ENCODE measurements at places on chromosomes 13 and 19.

- peak; percentile 76 for DNase-seq
Measured at GRCh38 chr13:24254146-24254841, 55.1 kb upstream of the C1QTNF9 start.

- no peak for DNase-seq
Measured at GRCh38 chr13:99738626-99739025, 232.9 kb downstream of the ZIC5 start.

- DNase-seq = peak; percentile 53
Measured at GRCh38 chr19:10339380-10339960, at the start of gene ICAM3. ICAM3 (minus strand) TSS chr19:10339624; CDS start chr19:10339614, 10 bp downstream.

GRCh38 chr19:6086068-6086788 is 24.1 kb downstream of the RFX2 start:
- DNase-seq = no peak

GRCh38 chr19:56333506-56333905 is 18.9 kb upstream of the ZSCAN5A start:
- no peak for DNase-seq

DNA sequence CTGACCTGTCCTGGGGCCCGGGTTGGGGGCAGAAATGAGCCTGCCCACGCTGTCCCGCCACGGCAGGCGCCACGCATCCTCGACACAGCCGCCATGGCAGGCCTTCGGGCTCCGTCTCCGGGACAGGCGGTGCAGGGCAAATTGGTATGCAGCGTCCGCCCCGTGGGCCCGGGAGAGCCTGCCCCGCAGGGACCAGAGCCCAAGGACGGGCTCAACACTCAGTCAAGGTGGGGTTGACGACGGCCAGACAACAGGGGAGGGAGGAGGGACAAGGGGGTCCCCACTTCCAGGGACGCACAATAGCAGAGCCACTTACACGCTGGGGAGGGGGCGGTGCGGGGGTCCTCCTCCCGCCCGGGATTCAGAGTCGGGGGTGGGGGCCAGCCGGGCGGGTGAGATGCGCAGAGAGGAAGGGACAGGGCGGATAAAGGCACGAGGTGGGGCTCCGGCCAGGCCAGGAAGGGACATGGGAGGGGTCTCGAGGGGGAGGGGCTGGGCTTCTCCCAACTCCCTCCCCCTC is 1.2 kb downstream of the CTXN1 start:
- no peak for DNase-seq

DNA sequence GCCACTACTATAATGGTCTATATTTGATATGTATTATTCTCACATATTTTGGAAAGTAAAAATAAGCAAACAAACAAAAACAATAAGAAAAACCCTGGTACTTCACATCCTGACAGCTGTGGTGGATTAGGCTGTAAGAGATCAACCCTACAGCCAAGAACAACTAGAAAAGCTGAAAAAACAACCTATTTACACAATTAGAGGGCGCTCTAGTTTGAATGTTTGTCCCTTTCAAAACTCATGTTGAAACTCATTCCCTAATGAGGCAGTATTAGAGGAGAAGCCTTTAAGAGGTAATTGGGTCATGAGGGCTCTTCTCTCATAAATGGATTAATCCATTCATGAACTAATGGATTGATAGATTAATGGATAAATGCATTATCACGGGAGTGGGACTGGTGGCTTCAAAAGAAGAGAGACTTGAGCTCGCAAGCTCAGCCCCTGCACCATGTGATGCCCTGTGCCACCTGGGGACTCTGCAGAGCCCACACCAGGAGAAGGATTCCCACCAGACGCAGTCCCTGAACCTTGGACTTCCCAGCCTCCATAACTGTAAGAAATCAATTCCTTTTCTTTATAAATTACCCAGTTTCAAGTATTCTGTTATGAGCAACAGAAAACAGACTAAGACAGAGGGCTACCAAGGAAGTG is 733.9 kb upstream of the ARGLU1 start:
- DNase-seq = no peak

DNA sequence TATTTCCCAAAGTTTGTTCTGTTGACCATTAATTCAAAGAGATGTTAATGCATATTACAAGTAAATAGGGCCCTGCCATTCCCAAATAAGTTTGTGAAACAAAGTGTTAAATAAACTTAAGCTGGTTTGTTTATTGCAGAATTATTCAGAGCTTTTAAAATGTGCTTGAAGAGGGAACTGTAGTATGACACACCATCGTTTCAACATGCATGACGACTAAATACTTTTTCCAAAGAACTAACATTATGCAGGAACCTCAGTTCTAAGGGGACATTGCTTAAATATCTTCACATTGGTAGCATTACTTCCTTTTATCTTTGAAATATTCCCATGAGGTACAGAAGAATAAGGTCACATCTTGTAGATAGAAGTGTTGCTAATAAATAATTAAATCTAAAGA is 14.6 kb downstream of the LHFPL6 start:
- DNase-seq = no peak

DNA sequence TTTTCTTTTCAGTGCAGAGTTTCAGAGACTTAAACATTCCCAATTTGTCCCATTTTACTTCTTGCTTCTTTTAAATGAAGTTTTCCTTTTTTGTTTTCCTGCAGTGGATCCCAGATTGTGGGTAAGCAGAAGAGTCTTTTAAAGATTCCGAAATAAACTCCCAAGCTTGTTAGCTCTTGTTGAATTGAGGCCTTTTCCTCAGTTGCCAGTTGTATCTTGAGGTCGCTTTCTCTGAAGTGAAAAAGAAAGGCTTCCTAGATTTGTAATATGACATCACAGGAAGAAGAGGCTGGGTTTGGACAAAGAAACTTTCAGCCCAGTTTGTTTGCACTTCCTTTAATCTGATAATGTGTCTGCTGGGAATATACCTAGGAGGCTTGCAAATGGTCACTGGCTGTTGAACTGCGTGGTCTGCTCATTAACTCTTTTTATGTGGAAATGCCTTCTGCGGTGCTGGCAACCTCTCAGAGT is at the start of gene LPAR6:
TSS of gene LPAR6 (minus strand) at position 233 of the 471 bp plus-strand sequence. CDS start 690 bp downstream, outside the sequence.
- peak; percentile 17 for DNase-seq

- DNase-seq = no peak
Measured at GRCh38 chr19:12687496-12688196, at the start of gene GNG14. GNG14 (plus strand) TSS chr19:12687998; CDS start chr19:12688049, 51 bp downstream.

GRCh38 chr13:42971691-42972347 is 20.2 kb downstream of the EPSTI1 start:
- DNase-seq = no peak

GRCh38 chr13:110419946-110420345 is 112.9 kb downstream of the COL4A2 start:
- DNase-seq = no peak

- no peak for DNase-seq
Measured at GRCh38 chr13:66803808-66804456, 426.2 kb downstream of the PCDH9 start.

DNA sequence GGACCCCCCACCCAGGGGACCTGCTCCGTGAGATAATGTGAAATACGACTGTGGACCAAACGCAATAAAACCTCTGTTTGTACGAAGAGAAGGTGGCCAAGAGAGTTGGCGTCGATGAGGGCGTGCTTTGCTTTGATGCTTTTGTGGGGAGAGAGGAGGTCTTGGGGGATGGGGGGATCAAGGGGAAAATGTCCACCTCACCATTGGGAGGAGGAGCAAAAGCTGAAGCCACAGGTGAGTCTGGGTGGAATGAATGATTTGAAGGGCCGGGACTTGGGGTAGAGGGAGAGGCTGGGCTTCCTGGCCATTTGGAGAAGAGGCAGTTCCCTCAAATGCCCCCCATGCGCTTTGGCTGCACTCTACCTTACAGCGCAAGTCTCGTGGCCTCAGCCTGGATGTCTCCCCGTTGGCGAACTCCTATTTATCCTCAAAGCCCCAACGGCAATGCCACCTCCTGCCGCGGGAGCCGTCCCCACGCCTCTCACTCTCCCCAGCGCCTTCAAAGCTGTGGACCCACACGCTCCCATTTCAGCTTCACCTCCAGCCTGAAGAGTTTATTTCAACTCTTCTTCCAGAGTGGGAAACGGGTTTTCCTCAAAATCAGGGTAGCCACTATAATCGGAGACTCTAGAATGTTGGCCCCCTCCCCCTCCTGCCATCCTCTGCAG is 795 bp upstream of the ABCA7 start:
- DNase-seq = peak; percentile 28

- DNase-seq = no peak
Measured at GRCh38 chr19:55302318-55302703, 18.5 kb downstream of the BRSK1 start.

DNA sequence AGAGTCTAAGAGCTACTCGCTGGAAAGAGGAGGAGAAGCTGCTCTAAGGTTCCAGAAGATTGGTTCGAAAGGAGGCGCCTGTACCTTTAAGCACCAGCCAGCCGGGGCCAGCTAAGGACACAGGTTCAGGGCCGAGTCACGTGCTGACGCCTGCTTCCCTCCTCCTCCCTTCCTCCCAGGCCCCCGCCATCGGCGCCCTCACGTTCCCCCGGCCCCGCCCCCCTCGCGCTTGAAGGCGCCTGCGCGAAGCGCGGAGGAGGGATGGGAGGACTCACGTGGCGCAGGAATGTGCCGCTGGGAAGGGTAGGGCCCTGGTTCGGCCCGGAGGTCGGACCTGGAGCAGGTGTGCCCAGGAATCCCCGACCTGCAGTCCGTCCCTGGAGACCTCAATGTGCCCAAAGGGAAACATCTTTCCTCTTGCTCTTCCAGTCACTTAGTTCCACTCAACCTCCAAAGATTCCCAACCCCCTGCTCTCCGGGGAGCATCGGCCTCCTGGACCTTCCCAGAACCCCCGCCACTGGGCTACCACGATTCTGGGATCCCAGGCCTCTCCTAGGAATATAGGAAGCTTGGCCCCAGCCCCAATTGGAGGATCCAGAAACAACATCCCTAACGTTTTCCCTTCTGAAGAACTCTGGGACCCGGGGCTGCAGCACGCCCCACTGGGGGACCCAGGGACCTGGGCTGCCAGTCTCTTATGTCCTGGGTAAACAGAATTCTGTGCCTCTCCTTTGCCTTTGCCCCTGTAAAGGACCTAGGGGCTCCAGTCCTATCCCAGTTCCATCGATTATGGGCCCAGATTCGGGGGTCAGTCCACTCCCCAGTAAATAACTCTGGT is 2.5 kb downstream of the DBP start:
- peak; percentile 85 for DNase-seq

- no peak for DNase-seq
Measured at GRCh38 chr19:318509-318774, 26.2 kb downstream of the MIER2 start.

DNA sequence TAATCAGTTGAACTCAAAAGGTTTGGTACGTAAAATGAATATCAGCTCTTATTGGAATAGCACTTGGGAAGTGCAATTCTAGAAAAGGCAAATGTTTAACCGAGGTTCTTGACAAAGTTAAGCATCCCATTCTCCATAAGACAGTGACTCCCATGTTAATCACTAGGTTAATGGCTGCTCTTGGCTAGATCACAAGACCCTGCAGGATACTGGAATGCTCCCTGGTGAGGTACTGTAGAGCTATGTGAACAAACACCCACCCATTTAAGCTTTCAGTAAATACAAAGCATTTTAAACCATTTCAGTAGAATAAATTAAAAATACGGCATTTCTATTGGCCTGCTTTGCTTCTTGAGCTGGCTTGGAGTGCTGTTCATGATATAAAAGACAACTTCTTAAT is 56.5 kb downstream of the TDRD3 start:
- DNase-seq = no peak

GRCh38 chr13:49791315-49791710 is 1.2 kb downstream of the KPNA3 start:
- no peak for DNase-seq

DNA sequence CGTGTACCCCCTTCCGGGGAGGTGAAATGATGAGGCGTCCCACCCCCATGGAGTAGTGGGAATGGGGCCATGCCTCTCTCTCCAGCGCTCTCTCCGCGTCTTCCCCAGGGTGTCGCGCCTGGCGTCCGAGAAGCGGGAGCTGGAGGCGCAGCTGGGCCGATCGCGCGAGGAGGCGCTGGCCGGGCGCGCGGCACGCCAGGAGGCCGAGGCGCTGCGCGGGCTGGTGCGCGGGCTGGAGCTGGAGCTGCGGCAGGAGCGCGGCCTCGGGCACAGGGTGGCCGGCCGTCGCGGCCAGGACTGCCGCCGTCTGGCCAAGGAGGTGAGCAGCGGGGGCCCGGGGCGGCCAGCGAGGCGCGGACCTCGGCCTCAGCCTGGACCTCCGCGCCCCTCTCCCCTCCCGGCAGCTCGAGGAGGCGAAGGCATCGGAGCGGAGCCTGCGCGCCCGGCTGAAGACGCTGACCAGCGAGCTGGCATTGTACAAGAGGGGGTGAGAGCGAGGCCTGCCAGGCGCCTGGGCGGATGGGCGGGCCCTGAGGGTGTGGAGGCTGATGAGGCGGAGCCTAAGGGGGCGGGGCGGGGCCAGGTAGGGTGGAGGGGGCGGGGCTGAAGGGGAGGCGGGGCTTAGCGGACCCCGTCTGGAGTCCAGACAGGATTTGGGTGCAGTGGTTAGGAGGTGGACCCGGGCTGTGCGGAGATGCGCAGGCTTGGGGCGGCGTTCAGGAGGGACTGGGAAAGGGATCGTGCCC is 7.7 kb downstream of the PGLYRP1 start:
- DNase-seq = peak; percentile 54

GRCh38 chr19:51427201-51427600 is 9.8 kb upstream of the SIGLEC10 start:
- DNase-seq = no peak

GRCh38 chr19:32675720-32676185 is at the start of gene RGS9BP:
RGS9BP (plus strand) TSS chr19:32675848; CDS start chr19:32676264, 416 bp downstream.
- DNase-seq = no peak

GRCh38 chr13:114142640-114143490 is 10.4 kb upstream of the RASA3 start:
- DNase-seq = peak; percentile 64

DNA sequence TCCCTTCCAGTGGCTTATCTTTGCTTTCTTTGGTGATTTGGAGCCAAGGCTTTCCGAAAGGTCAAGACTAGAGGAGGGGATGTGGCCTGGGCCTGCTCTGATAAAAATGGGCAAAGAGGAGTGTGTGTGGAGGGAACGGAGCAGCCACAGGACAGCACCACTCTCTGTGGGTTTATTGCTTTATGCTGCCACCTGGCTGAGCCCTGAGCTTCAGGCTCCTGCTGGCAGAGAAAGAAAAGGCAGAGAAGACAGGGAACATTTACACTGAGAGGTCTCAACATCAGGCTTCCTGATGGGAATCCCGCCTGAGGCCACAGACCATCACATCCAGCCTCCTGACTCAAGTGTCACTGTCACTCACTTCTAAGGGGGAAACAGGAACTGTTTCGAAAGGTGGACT is 9.2 kb upstream of the GSX1 start:
- DNase-seq = no peak

GRCh38 chr19:50255115-50255514 is 51.7 kb downstream of the MYH14 start:
- no peak for DNase-seq

- no peak for DNase-seq
Measured at GRCh38 chr19:16645140-16645539, 14.8 kb downstream of the SMIM7 start.

- no peak for DNase-seq
Measured at GRCh38 chr13:74073274-74073673, 60.9 kb downstream of the KLF12 start.

- DNase-seq = peak; percentile 64
Measured at GRCh38 chr19:35741203-35741515, 1.1 kb downstream of the IGFLR1 start.

DNA sequence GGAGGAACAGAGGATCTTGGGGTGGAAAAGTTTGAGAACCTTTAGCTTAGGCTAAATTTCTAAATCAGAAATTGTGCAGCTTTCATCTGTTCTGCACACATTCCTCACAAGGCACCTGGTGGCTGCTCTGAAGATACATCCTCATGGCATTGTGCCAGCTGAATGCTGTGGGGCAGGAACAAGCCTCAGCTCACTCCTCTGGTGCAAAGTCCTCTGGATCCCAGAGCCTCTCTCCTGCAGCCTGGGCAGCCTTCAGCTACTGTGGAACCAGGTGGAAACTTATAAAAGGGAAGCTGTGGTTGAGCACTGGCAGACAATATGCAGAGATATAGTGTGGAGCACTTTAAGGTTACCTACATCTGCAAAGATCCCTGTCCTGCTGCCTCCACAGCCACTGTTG is 72.3 kb downstream of the KCTD12 start:
- DNase-seq = no peak

Measured in stimulated activated naive CD4-positive, alpha-beta T cell (primary cell).